Activated CD8-positive, alpha-beta T cell treated with anti-CD3 and anti-CD28 coated beads, Interleukin-2, amount 10 ng/mL, durations not matched to agents 7 days and 5 days (primary cell): ENCODE measurements at places on chromosomes 16 and 17.

DNA sequence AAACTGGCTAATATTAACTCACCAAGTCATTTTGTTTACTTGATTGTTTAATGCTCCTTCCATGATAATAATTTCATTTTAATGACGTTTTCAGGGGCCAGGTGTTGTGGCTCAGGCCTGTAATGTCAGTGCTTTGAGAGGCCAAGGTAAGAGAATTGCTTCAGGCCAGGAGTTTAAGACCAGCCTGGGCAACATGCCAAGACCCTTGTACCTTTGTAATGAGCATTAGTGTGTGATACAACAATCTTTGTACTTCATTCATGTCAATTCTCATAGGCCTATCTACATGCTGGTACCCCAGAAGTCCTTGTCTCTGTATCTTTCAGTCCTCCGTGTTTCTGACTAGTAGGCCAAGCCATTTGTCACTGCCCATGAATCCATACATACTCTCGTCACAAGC is 296.9 kb downstream of the ZFHX3 start:
- no peak for DNase-seq

DNA sequence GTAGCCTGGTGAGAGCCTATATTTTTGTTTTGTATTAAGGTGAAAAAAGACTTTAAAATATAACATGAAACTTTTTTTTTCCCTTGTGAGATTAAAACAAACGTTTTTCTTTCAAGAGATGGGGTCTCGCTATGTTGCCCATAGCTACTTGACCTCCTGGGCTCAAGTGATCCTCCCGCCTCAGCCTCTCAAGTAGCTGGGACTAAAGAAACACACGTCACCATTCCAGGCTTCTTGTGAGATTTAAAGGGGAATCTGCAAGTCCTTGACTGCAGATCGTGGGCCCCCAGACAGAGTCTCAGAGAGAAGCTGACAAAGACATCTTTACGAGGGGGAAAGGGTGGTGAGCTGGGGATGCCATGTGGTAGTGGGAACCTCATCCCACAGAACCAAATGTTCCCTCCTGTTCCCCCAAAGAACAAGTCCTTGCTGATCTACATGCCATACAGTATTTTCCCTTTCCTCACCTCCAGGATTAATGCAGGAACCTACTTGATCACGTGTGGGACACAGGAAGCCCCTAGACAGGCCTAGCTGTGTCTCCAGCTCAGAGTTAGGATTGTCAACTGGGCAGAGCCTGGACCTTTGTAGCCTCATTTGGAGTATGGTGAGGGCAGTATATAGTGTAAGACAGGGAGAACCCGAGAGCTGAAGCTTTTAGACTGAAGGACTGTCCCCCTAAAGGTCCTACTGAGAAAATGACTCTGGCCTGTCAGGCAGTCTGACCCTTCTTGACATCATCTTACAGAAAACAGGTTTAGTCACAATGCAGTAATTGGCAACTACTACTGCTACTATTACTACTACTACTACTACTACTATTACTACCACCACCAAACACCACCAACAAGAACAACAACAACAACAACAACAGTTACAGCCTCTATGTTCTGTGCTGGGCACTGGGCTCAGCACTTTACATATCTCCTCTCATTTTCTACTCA is 4.1 kb downstream of the MAP3K14 start:
- peak; percentile 45 for DNase-seq

- no peak for DNase-seq
Observed at GRCh38 chr16:22857296-22858025, 43.5 kb downstream of the HS3ST2 start.

DNA sequence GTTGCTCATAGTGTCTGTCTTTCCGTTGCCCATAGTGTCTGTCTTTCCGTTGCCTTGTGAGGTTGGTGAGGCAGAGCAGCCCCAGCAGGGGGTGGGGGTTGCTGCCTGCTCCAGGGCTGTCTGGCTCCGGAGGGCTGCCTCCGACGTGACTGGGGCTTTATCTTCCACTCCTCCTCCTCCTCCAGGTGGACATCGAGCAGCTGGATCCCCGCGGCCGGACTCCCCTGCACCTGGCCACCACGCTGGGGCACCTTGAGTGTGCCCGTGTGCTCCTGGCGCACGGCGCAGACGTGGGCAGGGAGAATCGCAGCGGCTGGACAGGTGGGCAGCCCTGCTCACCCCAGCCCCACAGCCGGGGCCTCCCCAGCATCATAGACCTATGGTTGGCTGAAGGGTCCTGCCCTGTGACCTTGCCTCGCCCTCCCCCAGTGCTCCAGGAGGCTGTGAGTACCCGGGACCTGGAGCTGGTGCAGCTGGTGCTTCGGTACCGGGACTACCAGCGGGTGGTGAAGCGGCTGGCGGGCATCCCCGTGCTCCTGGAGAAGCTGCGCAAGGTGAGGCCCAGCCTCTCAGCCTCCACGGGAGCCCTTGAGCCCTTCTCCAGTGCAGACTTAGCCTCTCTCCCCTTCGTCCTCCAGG is 14.7 kb downstream of the ANKRD13B start:
- DNase-seq, result no peak

DNA sequence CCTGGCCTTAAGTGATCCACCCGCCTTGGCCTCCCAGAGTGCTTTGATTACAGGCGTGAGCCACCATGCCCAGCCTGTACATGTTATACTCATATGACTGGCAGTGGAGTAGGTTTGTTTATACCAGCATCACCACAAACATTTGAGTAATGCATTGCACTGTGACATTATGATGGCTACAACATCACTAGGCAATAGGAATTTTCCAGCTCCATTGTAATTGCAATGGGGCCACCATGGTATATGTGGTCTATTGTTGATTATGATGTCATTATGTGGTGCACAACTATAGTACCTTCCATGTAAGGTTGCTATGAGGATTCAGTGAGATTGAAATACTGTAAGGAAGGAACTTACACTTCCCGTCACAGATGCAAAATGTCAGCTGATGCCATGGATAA is 168.9 kb downstream of the COPRS start:
- no peak for DNase-seq
